ENCODE measurements at places on chromosomes 12 and 14.

- no peak for DNase-seq
These were observed 80.0 kb upstream of the KCNH3 start for GRCh38 chr12:49458816-49459215.

DNA sequence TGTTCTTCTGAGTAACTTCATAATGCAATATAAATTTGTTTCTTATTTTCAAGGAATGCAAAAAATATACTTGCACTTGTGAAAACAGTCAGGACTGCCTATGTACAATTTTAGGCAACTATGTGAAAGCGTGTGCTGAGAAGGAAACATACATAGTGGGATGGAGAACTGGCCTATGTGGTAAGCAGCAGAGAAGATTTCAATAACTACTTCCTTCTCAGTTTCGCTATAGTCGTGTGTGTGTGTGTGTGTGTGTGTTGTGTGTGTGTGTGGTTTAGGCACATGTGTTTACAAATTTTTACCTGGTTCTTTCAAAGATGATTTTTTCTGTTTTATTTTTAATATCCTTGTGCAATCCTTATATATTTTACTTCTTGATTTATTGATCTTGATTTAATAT lies 211.8 kb downstream of the LRRK2 start:
- no peak for DNase-seq

DNA sequence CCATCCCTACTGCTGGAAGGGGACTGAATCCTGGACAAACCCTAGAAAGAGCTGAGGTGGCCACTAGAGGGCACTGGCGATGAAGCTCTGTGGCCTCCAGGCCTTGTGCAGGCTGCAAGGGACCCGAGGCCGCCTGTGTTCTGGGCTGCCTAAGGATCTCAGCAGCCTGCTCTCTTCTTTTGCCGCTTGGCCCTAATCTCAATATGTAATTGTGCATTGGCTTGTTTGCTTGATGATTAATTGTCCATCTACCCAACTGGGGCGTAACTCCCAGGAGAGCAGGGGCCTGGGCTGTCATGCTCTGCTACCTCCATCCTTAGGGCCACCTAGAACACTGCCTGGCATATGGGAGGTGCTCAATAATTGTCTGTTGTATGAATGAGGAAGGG lies 73.8 kb downstream of the SYNE3 start:
- DNase-seq = peak; percentile 75

GRCh38 chr12:2171672-2172426 lies 119.1 kb downstream of the CACNA1C start:
- no peak for DNase-seq

DNA sequence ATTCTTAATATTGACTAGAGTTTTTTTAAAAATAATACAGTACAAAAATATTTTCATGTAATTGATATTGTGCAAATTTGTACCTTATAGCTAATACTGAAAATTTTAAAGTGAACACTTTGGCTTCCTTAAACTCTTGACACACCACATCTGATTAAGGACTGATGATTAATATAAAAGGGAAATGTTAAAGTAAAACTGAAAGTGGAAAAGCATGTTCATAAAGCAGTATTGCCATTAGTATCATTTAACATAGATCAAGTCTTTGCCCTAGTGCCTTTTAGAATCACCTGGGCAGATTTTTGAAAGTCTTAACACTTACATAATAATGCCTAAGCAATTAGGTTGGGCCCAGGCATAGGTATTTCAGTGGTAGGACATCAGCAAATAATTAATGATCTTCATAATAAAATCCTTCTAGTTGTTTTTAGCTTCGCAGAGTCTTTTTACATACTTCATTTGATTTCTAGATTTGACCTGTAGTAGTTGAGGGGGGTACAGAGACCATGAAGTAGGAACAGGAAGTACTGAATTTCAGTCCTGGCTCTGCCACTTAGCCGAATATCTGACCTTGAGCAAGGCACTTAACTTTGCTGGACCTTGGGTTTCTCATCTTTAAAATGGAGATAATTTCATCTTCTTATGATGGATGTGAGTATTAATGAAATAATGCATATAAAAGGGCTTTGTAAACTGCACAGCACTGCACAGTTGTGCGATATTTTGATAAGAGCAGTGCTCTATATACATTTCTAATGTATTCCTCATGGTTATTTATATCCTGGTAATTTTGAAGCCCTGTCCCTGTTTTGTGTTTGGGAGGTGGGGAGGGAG lies 43.7 kb downstream of the MARK3 start:
- no peak for DNase-seq

DNA sequence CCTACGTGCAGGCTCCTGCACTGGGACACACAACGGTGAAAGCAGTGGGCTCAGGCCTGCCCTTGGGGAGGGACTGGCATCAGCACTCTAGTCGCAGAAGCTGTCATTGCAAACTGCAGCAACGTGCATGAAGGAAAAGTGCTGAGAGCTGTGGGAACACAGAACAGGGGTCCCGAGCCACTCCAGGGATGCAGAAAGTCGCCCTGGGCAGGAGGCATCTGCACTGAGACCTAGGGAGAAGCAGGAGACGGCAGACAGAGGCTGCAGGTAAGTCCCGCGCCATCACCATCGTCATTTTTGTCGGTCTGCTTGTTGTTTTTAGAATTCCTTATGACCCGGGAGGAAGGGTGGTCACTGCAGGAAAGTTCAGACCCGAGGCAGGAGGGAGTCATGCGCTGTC lies 21.6 kb upstream of the RIMBP2 start:
- DNase-seq = no peak

- DNase-seq = no peak
These were observed 56.7 kb downstream of the LRRIQ1 start for GRCh38 chr12:85092814-85093370.

- DNase-seq = no peak
These were observed 82.1 kb upstream of the DACT1 start for GRCh38 chr14:58555647-58556046.

GRCh38 chr12:12716151-12716792 lies 896 bp upstream of the CDKN1B start:
- no peak for DNase-seq

GRCh38 chr12:53485955-53486735 lies 13.1 kb downstream of the MAP3K12 start:
- no peak for DNase-seq

DNA sequence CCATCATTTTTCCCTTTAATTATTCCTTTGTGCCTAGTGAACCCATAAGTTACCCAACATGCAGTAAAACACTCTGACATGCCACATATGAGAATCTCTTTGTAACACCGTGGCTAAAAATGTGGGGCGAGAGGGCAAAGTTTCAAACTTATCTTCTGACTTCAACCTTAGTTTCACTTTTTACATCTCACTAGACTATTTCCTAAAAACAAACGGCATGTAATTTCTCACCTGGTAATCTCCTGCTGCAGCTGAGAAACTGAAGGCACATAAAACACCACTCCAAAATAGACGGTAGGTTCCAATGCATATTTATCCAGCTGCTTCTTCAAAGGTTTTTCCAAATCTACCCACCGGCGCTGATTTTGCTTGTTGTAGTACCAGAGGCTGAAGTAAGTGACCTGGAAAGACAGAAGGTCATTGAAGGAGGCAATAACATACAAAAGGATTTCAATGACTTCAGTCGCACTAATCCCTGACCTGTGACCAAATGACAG lies 37.9 kb downstream of the PTPN21 start:
- DNase-seq = no peak

GRCh38 chr12:110998165-110998564 lies 77.8 kb upstream of the MYL2 start:
- no peak for DNase-seq

GRCh38 chr14:73386342-73386741 lies 72.0 kb downstream of the NUMB start:
- DNase-seq = no peak

DNA sequence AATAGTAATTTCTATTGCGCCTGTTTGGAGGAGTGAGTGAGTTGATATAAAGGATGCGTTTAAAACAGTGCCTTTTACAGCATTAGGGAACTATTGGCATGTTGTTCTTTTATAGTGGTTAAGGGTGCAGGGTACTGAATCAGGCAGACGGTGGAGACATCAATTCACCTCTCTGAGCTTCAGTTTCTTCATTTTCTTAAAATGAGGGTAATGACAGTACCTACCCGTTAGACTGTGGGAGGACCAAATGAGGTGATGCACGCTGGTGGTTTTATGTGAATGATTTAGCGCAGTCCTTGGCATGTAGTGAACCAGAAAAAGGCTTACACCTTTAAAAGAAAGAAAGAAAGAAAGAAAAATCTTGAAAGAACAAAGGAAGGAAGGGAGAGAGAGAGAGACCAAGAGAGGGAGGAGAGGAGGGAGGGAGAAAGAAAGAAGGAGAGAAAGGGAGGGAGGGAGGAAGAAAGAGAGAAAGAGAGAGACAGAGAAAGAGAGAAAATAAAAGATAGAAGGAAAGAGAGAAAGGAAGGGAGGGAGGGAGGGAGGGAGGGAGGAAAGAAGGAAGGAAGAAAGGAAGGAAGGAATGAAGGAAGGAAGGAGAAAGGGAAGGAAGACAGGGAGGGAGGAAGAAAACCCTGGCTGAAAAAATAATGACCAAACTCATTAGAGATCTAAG lies 22.2 kb upstream of the CCND2 start:
- peak; percentile 22 for DNase-seq

DNA sequence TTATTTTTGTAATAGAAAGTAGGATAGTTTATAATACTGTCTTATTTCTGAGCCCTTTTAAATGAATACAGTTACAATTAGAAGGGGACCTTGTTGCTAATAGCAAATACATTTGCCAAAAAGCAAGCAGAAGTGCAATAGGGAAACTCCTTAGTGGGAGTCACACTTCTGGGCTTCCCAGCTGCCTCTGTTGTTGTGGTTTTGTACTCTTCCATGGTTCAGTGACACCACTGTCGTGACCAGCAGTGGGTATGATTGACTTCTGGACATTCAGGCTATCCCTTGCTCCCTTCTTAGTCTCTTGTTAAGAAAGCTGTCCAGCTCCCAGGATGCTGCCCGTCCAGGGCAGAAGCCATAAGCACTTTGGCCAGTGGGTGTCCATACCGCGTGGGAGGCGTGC lies 22.6 kb downstream of the TCTN1 start:
- DNase-seq = no peak

DNA sequence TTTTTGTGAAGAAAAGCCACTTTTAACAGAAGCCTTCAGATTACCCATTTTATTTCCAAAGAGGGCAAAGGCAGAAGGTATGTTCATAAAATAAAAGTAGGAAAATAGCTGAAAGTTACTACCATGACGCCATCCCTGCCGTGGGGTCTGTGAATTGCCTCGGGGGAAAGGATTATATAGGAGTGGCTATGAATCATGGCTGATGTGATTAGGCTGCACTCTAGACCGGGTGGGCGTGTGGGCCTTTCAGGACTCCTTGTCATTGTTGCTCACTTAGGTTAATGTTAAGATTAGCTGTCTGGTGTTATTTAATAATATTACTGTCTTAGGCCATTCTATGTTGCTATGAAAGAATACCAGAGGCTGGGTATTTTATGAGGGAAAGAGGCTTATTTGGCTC lies 195.5 kb downstream of the EGLN3 start:
- no peak for DNase-seq

DNA sequence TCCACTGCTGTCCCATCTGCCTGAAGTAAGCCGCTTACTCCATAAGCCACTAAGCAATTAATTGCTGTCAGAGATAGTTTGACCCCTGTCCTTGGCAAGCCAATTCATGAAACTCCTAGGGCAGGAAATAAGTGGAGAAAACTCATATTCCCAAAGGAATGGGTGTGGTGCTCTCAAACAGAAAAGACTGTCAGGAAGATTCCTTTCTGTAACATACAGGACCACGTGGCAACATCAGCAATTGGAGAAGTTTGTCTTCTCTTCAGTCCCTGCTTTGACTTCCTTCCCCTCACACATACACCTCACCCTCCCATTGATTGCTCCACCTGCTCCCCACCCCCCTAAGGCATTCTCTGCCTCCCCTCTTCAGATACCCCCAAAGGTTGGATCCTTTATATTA lies 36.2 kb upstream of the MDM1 start:
- DNase-seq = no peak

GRCh38 chr12:64923536-64923935 lies 99.1 kb downstream of the TBC1D30 start:
- DNase-seq = no peak

GRCh38 chr12:118022728-118023109 lies 6.2 kb downstream of the RFC5 start:
- no peak for DNase-seq

DNA sequence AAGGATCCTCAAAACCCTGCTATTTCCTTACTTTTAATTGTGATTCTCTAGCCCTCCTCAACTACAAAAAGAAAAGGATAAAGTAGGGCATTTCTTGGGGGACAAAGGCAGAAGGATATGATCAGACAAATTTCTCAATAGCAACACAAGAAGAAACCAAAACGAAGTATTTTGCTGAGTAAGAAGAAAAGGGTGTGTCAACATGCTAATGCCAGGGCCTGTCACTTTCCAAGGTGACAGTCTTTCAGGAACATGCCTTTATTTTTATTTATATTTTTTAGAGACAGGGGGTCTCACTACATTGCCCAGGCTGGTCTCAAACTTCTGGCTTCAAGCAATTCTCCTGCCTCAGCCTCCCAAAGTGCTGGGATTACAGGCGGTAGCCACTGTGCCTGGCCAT lies 39.8 kb downstream of the CBX5 start:
- DNase-seq = no peak

- DNase-seq = no peak
These were observed 13.5 kb upstream of the TNFAIP2 start for GRCh38 chr14:103109535-103110441.

DNA sequence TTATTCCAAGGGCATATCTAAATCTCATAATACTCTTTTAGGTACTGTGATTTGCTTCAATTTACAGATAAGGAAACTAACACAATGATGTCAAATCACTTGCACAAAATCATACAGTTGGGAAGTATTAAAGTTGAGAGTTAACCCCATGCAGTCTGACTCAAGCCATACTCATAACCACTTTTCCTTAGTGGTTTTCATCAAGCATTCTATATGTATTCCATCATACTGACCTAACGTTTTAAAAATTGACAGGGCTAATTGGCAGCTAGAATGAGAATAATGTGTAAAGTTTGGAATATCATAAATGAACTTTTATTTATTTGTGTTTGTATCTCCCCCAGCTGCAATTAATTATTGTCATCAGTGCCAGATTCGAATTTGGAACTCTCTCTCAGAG lies 20.9 kb downstream of the PUS7L start:
- no peak for DNase-seq

DNA sequence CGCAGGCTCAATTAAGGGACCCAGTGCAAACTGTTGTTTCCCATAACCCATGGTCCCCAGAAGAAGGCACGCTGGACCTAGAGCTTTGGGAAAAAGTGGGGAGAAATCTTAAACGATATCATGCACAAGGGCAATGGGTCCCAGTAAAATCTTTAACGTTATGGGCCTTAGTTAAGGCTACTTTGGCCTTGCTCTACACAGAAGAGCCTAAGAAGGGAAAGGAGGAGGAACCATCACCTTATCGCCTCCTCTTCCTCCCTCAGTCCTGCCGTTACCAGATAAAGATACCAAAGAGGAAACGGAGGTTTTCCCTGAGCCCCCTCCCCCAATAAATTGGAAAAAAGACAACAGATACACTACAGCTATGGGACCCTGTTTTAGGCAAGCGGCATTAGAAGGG lies 116.9 kb downstream of the PPHLN1 start:
- no peak for DNase-seq

DNA sequence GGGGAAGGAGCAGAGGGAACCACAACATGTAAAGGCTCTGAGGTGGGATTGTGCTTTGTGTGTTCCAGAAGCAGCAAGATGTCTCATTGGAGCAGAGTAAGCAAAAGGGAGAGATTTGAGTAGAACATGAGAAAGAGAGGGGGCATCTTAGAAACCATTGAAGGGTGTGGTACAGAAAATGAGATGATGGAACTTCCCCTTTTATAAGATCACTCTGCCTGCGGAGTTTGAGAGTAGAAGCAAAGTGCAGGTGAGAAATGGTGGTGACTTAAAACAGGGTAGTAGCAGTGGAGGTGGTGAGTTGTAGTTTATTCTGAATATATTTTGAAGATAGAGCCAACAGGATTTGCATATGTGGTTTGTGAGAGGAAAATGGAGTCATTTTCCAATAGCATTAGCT lies 56.0 kb downstream of the FBXO34 start:
- no peak for DNase-seq

Data from activated CD4-positive, alpha-beta T cell treated with anti-CD3 and anti-CD28 coated beads for 4 hours (primary cell).